SK-N-SH treated with all-trans-retinoic acid at 6 μM for 48 hours (cell line): ENCODE measurements at places on chromosomes 1 and 21.

GRCh38 chr1:244904119-244904518 lies 39.8 kb upstream of the HNRNPU start:
- ATAC-seq: no peak

DNA sequence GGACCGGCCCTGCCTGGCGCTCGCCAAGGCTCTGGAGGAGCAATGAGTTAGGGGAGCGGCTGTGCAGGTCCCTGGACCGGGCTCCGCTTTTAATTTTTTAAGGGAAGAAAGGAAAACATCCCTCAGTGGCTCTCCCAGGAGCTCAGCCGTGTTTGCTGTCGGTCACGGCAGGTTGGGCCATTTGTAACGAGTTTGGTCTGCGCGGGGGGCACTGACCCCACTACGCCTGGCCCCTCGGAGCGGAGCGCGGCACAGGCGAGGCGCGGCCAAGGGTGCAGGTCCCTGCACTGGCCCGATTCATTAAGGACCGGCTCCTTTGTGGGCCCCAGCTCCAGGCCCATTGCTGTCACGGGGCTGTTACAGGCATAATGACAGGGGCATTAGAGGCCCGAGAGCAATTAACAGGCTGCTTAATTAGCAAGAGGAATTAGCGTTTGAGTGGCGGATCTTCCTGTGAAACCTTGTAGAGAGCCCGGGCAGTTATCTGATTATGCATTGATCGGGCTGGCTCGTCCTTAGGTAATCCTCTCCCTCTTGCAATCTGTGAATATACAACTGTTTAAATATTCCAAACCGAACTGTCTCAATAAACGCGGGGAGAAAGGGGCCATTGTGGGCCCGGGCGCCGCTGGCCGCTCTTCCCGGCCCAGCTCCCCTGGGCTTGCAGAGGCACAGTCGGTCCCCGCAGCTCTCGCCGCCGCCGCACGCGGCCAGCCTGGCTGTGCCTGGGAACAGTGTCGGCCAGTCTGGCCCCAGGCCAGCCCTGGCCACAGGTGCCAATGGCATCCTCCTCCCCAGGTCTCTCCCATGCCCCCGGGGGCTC lies 56.8 kb downstream of the PRDM16 start:
- ATAC-seq: no peak

DNA sequence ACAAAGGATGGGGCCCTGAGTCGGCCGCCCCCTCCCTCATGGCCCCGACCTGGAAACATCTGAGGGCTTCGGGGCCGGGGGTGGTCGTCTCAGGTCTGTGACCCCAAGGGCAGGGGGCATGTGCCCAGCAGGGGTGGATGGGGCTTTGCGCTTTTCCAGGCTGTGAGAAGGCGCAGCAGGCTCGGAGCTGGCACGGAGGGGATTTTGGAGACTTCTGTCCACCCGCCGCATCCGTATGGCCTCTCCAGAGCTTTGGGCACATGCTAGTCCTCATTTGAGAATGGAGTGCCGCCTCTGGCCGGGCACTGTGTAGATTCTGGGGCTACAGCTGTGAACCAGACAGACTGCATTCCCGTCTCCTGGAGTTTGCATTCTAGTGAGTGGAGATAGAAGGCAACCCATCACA lies 66.1 kb upstream of the WNT4 start:
- ATAC-seq: no peak

DNA sequence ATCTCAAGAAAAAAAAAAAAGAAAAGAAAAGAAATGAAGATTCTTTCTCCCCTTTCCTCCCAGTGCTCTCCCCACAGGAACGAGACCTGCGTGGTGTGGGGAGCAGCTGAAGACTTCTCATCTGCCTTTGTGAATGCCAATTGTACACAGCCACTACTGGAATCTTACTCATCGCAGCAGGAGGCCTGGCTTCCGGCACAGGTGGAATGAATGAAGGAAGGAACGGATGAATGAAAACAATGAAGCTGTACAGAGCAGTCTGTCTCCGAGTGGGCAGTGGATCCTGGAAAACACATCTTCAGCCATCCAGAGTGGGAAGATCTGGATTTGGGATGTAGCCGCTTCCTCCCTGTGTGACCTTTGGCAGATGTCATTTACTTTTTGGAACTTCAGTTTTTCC lies 64.9 kb downstream of the RUNX3 start:
- no peak for ATAC-seq

- no peak for ATAC-seq
Observed at GRCh38 chr1:86621286-86621685, 74.4 kb downstream of the CLCA4 start.

- no peak for ATAC-seq
Observed at GRCh38 chr1:6483761-6484117, 7.7 kb downstream of the PLEKHG5 start.

DNA sequence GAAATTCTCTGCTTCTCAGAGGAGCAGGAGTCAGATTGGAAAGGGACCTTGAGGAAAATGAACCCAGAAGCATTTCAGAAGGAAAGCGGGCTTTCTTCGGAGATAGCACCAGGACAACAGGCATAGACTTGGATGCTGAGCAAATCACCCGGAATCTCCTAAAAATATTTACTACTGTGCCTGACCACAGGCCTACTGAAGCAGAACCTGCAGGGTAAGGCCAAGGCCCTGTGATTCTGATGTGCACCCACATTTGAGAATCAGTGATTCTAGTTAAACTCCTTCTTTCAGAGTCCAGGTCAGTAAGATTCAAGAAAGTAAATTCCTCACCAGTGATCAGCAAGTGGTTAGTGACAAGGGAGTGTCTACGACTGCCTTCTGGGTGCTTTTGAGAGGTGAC lies 307.3 kb upstream of the DUSP10 start:
- no peak for ATAC-seq

- ATAC-seq: no peak
Observed at GRCh38 chr1:192581131-192581927, 5.8 kb downstream of the RGS1 start.

DNA sequence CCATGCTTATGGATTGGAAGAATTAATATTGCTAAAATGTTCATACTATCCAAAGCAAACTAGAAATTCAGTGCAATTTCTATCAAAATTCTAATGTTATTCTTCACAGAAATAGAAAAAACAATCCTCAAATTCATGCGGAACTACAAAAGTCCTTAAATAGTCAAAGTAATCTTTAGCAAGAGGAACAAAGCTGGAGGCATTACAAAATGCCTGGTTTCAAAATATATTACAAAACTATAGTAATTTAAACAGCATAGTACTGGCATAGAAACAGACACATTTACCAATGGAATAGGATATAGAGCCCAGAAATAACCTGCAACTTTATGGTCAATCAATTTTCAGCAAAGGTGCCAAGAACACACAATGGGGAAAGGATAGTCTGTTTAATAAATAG lies 3.8 kb downstream of the CTSS start:
- ATAC-seq: no peak

- no peak for ATAC-seq
Observed at GRCh38 chr21:31330144-31330483, 13.9 kb downstream of the TIAM1 start.

GRCh38 chr21:41604583-41605041 lies 96.7 kb upstream of the TMPRSS2 start:
- no peak for ATAC-seq

DNA sequence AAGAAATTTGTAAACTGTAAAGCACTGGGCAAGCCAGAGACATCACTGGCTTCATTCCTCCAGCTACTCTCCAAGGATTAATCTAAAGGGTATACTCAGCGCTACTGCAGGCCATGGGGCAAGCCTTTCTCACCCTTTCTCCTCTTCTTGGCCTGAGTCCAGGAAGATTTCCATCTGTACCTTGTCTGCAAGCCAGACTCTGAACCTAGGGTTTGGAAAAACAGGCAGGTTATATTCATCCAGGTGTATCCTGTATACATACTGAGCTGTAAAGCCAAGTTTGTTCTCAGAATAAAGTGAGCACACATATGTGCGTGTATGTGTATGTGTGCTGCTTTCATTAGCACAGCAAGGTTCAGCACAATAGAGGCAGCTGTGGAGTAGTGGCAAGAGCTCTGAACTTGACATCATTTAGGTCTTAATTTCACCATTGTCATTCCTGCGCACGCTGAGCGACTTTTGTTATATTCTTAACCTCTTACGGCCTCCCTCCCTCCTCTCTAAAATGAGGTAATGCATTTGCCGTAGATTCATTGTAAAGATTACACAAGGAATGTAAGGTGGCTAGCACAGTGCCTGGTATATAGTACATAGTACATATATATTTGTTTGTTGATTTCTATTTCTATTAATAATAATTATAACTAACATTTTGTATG lies 128.1 kb upstream of the JUN start:
- ATAC-seq: no peak

DNA sequence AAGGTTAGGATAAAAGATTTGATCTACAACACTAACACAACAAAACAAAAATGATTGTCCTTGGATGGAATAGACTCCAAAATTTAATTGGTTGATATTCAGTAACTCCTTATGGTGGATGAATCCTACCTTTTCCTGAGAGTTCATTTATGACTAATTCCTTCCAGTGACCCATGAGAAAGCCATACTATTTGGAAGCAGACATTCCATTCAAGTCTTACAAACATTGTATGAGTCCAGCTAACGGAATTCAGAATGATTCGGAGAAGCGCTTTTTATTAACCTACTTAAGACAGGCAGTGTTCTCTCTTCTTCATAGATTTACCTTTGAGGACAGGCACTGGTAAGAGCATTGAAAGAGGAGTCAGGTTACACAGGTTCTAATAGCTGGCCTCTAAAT lies 155.6 kb upstream of the ZNF648 start:
- ATAC-seq: no peak

GRCh38 chr1:100404821-100405220 lies 52.5 kb downstream of the CDC14A start:
- no peak for ATAC-seq

GRCh38 chr21:31198575-31198974 lies 145.5 kb downstream of the TIAM1 start:
- ATAC-seq: peak; percentile 79

DNA sequence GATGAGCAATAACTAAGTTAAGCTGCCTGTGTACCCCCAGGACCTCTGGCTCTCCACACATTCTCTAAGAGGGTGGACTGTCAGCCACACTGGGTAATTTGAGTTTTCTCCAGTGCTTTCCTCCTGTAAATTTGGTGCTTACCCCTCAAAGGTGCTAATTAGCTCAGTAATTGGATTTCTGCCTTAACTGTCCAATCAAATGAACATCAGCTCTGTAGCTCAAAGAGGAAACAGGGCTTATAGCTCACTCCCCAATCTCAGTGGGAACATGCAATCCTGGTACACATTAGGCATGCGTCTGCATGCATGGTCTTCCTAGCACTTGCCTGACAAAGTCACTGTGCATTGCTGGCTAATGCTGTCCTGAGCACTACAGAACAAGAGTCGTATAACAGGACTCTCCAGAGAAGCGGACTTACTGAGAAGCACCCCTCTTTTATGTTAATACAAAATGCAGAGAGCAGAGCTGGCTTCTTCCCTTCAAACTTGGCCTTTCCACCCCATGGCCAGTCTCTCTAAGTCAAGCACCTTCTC lies 110.1 kb downstream of the NTPCR start:
- ATAC-seq: no peak

GRCh38 chr1:219188331-219188803 lies 14.7 kb downstream of the LYPLAL1 start:
- peak; percentile 36 for ATAC-seq

DNA sequence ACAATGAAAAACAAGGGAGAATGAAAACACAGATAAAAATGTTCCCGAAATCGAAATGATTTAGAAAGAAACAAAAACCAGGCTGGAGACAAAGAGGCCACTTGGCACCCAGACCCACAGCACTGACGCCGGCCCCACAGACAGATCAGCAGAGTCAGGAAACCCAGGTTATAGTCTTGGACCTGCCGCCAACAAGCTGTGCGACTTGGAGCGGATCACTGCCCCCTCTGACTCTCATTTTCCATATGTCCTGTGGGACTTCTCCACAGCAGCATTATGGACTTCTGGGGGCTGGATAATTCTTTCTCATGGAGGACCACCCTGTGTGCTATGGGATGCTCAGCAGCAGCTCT lies 72.4 kb downstream of the MATN1 start:
- no peak; the same call in 2 of the 3 replicates for ATAC-seq

DNA sequence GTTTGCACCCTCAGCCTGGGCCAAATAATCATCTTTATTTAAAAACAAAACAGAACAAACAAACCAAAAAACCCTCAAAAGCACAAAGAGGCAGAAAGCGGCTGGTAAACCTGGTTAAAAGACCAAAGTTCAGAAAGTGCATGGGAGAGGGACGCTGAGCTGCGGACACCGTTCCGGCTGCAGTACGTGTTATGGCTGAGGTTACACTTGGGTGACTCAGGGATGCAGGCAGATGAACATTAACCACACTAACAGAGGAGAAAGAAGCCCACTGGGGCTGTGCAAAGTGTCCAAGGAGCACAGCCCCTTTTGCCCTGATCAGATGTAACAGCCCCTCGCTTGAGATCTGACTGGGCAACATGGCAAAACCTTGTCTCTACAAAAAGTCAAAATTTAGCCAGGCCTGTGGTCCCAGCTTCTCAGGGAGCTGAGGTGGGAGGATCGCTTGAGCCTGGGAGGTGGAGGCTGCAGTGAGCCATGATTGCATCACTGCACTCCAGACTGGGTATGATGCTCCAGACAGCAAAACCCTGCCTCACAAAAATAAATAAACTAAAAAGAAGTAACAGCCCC lies 28.3 kb downstream of the GPR157 start:
- ATAC-seq: no peak

DNA sequence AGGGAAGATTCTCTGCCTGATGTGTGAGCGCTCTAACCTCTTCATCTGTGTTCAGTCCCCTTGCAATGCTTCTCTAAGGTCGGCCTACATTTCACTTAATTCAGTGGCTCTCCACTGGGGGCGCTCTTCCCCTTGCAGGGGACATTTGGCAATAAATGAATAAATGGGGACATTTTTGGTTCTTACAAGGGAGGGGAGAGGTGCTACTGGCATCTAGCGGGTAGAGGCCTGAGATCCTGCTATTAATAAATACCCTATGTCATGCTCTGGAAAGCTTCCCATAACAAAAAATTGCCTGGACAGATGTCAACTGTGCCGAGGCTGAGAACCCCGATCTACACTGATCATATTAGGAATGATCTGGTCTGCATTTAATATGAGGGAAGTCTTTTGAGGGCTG lies 25.9 kb upstream of the DNAJC11 start:
- ATAC-seq: peak; percentile 74

DNA sequence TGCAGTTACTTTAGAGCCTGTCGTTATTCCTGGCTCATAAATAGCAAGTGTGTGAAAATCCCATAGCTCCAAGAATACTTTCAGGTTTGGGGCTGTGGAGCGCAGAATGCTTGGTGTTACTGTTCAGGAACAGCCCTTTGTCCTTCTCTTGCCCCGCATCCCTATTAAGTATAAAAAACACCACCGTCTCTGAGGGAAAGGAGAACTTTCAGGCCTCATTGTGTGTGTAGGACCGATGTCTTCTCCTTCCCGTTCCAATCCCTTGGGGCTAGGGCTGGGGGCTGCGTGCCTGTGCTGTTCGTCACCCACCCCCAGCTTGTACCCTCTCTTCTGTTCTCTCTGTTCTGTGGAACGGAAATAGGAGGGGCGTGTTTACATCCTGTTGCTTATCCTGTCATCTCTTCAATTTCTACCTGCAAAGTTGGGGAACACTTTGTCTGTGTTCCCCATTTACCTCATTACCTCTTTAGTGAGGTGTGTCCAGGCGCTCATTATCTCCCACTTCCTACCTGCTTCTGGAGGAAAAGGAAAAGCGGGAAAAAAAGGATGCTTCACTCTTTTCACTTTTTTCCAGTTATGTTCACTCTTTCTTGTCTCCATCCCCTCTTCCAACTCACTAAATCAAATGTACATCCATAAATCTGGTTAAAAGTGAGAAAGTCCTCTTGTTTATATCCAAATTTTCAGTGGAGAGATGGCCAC lies 788 bp upstream of the TXNIP start:
- ATAC-seq: peak; percentile 8

GRCh38 chr1:87330885-87331364 lies 2.2 kb downstream of the LMO4 start:
- no peak for ATAC-seq
